ENCODE measurements at places on chromosomes 5 and 9.

- no peak for DNase-seq
Measured at GRCh38 chr5:78699552-78700153, 51.1 kb upstream of the LHFPL2 start.

GRCh38 chr9:91658513-91659105 lies 235.0 kb upstream of the NFIL3 start:
- DNase-seq = no peak

GRCh38 chr5:175696855-175697198 lies 39.0 kb downstream of the HRH2 start:
- no peak for DNase-seq

GRCh38 chr5:119284031-119284430 lies 71.8 kb upstream of the TNFAIP8 start:
- DNase-seq = no peak

DNA sequence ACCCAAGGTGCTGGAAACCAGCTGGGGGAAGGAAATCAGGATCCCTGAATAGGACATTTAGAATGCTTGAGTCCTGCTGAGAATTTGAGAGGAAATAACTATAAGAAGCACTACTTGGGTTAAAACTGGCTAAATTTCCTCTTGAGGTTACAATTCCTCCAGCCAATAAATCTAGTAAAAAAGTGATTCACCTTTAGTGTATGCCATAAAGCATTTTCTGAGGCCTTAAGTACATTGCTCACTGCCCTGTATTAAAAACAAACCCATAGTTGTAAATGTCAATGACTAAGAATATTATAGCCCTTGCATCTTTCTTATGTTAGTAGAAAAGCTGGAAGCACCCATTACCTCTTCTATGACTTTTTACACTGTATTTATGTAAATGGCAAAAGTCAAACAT lies 634.7 kb upstream of the ARRDC3 start:
- DNase-seq = no peak

DNA sequence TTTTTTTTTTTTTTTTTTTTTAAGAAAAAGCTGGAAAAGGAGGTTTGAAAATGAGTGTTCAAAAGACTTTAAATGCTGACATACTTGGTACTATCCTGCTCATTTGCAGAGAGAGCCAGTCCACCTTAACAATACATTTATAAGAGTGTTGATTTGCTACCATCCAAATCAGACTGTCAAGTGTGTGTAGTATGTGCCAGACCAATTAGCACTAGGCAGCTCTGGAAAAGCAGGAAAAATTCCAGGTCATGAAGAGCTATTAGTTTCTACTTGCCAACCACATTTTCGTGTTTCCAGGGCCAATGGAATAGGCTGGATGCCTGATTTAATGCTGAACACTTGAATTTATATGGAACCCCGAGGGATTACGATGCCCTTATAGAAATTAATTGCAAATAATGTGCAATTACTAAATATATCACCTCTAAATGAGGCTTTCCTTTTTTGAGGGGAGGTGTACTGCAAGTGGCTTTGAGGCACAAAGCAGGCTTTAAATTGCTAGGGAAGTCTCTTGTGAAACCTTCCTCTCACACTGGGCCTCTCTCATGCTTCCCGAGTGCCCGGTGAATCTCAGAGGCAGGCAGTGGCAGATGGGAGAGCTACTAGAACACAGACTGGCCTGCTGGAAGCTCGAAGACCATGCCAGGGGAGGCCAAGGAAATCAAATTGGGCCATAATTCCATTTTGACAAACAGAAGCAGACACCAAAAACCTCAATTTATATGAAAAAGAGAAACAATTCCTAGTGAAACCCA lies 178.7 kb downstream of the PPP2R2B start:
- no peak for DNase-seq

DNA sequence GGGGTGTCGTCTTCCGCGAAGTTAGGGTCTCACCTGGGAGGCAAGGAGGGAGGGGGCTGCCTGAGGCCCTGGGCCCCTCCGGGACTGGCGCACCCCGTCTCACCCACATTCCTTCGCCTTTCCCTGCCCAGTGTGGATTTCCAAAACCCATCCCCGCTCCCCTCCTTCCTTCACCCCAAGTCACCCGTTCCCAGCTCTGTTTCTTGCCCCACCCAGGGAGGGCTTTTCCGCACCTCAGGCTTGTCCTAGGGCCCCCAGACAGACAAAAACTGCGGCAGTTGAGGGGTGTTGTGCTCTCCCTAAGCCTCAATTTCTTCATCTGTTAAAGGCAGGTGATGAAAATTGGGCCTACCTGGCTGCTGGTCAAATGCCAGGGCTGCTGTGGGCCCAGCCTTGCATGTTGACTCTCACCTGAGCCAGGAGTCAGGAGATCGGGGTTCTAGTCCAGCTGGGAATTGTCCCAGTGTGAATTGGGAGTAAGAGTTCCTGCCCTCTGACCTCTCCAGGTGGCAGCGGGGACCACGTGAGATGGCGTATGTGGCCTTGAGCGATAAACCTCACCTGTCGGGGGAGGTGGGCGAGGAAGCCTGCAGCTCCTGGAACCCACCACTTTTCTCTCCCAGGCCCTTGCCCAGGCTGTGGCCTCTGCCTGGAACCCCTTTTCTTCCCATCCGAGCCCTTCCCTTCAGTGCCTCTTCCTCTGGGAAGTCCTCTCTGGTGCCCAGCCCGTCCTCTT lies 143.4 kb upstream of the IER5L start:
- no peak for DNase-seq

GRCh38 chr9:3848445-3849114 lies 322.8 kb upstream of the RFX3 start:
- DNase-seq = no peak

DNA sequence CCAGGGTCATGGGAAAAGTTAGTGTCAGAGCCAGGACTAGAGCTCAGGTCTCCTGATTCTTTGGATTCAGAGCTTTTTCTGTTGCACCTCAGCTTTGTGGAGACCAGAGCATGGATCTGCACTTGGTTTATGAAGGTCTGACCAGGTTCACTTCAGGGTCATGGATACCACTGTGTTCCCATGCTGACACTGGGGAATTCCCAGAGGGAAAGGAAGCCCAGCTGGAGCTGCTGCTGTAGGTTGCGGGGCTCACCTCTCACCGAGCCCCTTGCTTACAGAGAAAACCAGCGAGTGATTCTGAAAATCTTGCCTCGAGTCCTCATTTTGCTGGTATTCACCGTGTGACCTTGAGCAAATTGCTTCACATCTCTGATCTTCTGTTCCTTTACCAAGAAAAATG lies 83.0 kb downstream of the RGS3 start:
- DNase-seq = no peak

DNA sequence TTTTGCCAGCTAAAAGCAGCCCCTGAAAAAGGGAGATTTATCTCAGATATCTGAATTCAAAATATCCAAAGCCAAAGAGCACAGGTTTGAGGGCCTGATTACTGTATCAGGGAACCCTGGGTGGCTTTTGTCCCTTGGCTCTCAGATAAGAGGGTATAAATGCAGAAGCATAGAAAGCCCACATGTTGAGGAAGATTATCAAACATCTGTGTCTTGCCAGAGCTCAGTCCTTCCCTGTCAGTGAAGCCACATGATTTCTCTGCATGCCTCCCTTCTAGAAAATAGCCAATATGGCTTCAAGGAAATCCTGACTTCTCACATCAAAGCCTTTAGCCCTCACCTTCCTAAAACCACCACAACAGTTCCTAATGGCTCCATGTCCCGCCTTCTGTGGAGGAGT lies 408.0 kb upstream of the DMAC1 start:
- DNase-seq = no peak

DNA sequence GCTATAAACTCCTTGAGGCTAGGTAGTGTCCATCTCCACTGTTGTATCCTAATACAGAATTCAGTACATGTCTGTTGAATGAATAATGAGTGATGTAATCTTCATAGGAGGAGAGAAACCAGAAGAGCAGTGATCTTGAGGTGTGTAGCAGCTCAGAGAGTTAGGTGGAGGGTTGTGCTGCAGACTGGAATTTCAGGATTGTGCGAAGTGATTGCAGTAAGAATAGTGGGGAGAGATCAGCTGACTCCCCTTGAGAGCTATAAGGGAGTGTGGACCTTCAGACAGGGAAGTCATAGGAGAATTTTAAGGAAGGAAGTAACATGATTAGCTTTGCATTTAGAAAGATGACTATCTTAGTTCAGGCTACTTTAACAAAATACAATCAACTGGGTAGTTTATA lies 4.4 kb downstream of the SNX24 start:
- no peak for DNase-seq

Measured in activated gamma-delta T cell treated with anti-CD3 and anti-CD28 coated beads, Interleukin-2, amount 50 U/mL, for 16 hours (primary cell).